Mesenchymal stem cell (in vitro differentiated cells and primary cell): ENCODE measurements at places on chromosomes 5 and 9.

DNA sequence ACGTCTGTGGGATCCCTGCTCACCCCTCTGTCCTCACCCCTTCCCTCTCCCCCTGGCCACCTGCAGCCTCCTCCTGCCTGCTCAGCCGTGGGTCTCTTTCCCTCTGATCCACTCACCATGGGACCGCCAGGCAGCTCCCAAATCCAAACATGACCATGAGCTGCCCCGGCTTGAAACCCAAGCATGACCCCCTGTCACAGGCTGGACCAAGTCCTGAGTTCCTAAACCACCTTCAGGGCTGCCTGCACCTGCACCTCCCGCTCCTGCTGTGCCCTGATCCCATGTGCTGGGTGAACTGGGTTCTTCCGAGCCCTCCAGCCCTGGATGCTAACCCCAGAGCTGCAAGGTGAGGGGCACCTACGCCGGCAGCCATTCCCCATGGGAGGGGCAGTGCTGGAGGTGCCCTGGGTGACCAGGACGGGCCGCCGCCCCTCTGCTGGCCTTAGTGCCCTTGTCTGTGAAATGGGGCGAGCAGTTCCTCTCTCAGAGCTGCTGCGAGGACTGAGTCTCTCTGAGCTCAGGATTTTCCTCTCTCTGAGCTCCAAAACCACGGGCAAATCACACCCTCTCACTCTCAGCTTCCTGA is 149.6 kb downstream of the GAPVD1 start:
- H3K4me1 ChIP-seq: peaks cover 14% of the 10 kb centered on the region
- H3K4me3 ChIP-seq: no peak overlapping the region
- H3K27ac ChIP-seq: no peak overlapping the region
- DNase-seq: no peak
- no peaks in the 10 kb centered on the region for H3K36me3 ChIP-seq

GRCh38 chr9:5582835-5583195 is 46.1 kb upstream of the RIC1 start:
- H3K36me3 ChIP-seq: no peaks in the 10 kb centered on the region
- peak overlapping the region; percentile 46 for H3K27ac ChIP-seq
- peak; percentile 70 for DNase-seq
- H3K4me1 ChIP-seq: peaks cover 5% of the 10 kb centered on the region

DNA sequence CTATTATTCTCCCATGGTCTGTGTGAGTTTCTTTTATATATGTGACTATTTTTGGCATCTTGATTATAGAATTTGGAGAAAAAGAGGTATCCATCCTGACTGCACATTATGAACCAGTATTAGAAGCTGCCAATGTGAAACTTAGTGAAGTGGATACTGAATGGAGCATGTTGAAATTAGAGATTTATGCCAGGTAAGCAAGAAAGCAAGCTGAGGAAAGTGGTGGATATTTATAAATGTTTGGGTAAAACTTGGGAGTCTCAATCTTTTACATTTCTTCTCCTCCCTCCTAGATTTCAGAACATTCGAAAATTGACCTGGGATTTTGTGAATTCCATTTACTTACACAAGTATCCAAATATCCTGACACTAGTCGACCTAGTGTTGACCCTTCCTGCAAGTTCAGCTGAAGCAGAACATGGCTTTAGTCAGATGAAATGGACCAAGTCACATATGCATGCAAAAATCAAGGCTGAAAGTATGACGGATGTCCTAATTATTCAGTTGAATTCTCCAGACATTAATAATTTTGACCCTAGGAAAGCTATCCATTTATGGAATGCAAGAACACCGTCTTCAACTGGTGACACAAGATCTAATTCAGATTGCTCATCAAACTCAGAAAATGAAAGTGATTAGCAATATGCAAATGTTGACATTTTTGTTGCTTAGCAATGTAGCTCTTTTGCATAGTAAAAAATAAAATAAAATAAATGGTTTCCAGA is 66.8 kb upstream of the IL7R start:
- no peaks in the 10 kb centered on the region for H3K4me1 ChIP-seq
- H3K27me3 ChIP-seq: no peaks in the 10 kb centered on the region
- H3K27ac ChIP-seq: no peak overlapping the region
- H3K36me3 ChIP-seq: no peaks in the 10 kb centered on the region

DNA sequence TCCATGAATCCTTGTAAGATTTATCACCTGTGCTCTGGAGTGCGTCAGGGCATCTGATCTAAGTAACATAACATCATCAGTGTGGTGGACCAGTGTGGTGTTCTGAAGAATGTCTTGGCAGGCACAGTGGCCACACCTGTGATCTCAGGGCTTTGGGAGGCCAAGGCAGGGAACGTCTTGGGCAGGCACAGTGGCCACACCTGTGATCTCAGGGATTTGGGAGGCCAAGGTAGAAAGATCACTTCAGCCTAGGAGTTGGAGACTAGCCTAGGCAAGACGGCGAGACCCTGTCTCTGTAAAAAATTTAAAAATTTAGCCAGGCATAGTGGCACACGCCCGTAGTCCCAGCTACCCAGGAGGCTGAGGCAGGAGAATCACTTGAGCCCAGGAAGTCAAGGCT is 185.5 kb downstream of the CACNA1B start:
- H3K4me3 ChIP-seq: no peak overlapping the region
- peaks cover 8% of the 10 kb centered on the region for H3K27me3 ChIP-seq
- H3K36me3 ChIP-seq: no peaks in the 10 kb centered on the region
- H3K27ac ChIP-seq: no peak overlapping the region

DNA sequence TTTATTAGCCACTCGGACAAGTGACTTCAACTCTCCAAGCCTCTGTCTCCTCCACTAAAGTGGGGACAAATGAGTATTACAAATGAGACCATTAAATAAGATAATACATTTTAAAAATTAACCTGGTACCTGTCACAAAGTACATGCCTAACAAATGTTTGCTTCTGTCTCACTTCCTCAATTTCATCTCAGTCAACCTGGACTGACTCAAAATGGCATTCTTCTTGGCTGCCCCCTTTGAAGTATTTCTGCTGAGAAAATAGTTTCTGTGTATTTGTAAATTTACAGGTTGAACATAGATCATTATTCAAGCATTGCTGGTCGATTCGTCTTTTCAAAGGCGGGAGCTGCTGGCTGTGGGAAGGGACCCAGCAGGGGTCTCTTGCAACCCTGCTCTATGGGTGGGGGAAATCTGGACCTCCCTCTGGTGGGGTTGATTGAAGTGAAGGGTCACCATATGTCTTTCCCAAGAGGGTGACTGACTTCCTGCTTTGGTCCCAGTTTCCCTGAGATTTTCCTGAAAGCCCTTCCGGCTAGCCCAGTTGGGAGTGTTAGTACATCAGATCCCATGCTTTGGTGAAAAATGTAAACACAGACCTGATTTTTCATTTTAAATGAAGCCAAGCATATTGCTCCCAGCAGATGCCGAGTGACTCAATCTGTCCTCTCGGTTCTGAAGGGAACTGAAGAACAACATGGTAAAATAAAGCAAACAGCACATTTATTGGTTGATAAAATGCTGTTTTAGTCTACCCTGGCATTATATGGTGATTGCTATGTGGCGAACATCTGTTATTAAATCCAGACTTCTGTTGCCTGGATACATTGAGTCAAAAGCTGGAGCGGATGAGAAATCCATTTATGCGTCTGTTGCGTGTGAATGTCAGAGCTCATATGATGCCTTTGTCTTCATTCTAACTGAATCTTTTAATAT is 73.0 kb downstream of the KCNIP1 start:
- H3K27ac ChIP-seq: no peak overlapping the region
- no peak overlapping the region for H3K4me3 ChIP-seq
- H3K36me3 ChIP-seq: peaks cover 6% of the 10 kb centered on the region
- H3K4me1 ChIP-seq: peaks cover 12% of the 10 kb centered on the region

- H3K36me3 ChIP-seq: peaks cover 14% of the 10 kb centered on the region
- no peaks in the 10 kb centered on the region for H3K27me3 ChIP-seq
- no peak overlapping the region for H3K4me3 ChIP-seq
- no peak for DNase-seq
- no peak overlapping the region for H3K27ac ChIP-seq
These were observed 22.4 kb downstream of the BOD1 start for GRCh38 chr5:173594061-173594460.

DNA sequence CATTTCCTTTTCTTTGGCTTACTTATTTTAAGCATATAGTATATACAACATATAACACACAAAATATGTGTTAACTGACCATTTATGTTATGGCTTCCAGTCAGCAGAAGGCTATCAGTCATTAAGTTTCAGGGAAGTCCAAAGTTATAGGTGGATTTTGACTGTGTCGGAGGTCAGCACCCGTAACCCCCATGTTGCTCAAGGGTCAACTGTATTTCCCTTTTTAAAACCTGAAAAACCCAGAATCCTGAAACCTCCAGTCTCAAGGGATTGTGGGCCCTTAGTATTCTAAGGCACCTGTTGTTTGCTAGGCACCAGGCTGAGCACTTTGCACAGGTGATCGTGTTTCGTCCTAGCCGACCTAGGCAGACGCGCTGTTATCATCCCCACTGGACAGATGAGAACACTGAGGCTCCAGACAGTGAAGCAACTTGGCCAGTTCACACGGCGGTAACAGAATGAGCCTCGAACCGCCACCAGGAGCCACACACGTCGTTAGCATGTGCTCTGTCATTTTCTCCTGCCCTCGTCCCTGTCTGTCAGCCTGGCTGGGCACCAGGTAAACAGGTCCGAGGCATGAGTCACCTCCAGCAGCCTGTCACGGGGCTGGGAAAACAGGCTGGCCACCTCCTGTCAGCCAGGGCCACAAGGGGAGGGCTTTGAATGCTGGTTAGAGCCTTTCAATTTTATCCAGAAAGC is 39.9 kb downstream of the DUSP1 start:
- peaks cover 34% of the 10 kb centered on the region for H3K4me1 ChIP-seq
- H3K27ac ChIP-seq: no peak overlapping the region
- H3K4me3 ChIP-seq: no peak overlapping the region

GRCh38 chr9:108445431-108446071 is 410.2 kb downstream of the ACTL7B start:
- no peak for DNase-seq
- H3K4me1 ChIP-seq: peaks cover 4% of the 10 kb centered on the region
- no peaks in the 10 kb centered on the region for H3K36me3 ChIP-seq
- no peaks in the 10 kb centered on the region for H3K27me3 ChIP-seq
- H3K27ac ChIP-seq: no peak overlapping the region
- H3K4me3 ChIP-seq: no peak overlapping the region

- H3K27me3 ChIP-seq: no peaks in the 10 kb centered on the region
- peak; percentile 6 for DNase-seq
- H3K27ac ChIP-seq: no peak overlapping the region
- peaks cover 3% of the 10 kb centered on the region for H3K4me1 ChIP-seq
- peak overlapping the region; percentile 15 for H3K4me3 ChIP-seq
These were observed 116.1 kb upstream of the BNC2 start for GRCh38 chr9:16986556-16986955.

GRCh38 chr9:121830441-121831140 is 179.2 kb downstream of the DAB2IP start:
- H3K27ac ChIP-seq: no peak overlapping the region
- H3K4me1 ChIP-seq: no peaks in the 10 kb centered on the region

- H3K36me3 ChIP-seq: no peaks in the 10 kb centered on the region
- H3K4me3 ChIP-seq: no peak overlapping the region
- DNase-seq: no peak
These were observed 95.2 kb downstream of the DEPDC1B start for GRCh38 chr5:60604771-60605170.

DNA sequence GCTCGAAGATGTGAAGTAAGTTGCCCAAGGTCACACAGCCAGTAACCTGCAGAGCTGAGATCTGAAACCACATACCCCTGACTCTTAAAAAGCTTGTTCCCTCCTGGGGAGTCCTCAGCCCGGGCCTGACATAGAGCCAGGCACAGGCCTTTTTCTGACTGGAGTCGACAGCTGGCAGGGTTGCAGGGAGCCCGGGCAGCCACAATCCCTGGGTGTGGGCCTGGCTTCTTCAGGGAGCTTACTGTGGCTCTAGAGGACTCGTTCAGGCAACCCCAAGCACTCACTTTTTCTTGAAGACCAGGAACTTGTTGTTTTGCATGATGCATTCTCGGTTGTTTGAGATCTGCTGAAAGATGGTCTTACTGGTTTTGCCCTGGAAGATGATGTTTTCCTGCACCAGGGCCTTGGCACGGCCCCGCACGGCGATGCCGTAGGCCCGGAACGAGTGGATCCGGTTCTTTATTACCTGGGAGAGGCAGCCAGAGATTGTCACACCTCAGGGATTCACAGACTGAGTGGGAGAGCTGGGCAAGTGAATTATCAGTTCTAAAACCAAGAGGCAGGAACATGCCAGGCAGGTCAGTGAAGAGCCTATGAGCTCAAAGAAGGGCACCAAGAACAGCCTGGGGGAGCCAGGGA is 30.0 kb downstream of the POLR1E start:
- no peak for DNase-seq
- no peak overlapping the region for H3K4me3 ChIP-seq
- H3K4me1 ChIP-seq: no peaks in the 10 kb centered on the region

- no peak overlapping the region for H3K4me3 ChIP-seq
- peaks cover 5% of the 10 kb centered on the region for H3K4me1 ChIP-seq
- no peaks in the 10 kb centered on the region for H3K27me3 ChIP-seq
- H3K36me3 ChIP-seq: no peaks in the 10 kb centered on the region
- peak; percentile 80 for DNase-seq
- H3K27ac ChIP-seq: peak overlapping the region; percentile 72
These were observed 149.6 kb downstream of the ZNF608 start for GRCh38 chr5:124596595-124597421.

- H3K4me3 ChIP-seq: no peak overlapping the region
- H3K4me1 ChIP-seq: no peaks in the 10 kb centered on the region
- peak; percentile 90 for DNase-seq
These were observed 23.8 kb downstream of the SVEP1 start for GRCh38 chr9:110555551-110556331.

DNA sequence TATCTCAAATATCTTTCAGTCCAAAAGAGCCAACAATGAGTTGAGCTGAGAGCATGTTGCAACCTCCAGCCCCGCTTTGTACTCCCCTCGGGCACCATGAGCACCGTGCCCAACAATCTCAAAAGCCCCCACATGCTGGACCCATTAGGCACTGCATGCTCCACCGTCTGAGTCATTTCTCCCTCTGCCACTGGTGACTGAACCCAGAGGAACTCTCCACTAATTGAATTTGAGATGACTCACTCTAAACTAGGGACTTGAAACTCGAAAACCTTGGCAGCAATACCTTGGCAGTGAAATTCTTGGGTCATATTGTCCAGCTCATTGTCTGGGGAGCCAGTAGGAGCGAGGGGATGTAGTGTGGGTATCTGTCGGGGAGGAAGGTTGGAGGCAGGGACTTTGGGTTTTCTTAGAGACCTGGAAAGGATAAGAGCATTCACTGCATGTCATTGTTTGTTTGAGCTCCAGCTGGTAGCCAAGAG is 49.9 kb upstream of the SLIT3 start:
- H3K36me3 ChIP-seq: no peaks in the 10 kb centered on the region
- H3K4me1 ChIP-seq: no peaks in the 10 kb centered on the region
- DNase-seq: peak; percentile 76

DNA sequence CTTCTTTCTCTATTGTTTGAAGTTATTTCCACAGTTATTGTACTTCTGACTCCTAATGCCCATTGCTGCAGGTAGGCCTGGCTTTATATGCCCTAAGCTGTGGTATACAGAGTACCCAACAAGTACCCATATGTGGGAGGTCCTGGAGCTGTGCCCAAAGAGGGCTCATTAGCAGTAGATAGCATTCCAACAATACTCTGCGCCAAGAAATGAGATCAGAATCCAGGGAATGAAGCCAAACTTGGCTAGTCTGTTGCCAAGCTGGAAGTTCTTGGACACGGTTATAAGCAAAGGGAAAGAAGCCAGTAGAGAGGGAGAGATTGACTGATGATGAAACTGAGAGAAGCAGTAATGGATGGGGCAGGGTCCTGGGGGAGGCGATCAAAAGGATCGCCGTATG is 29.7 kb upstream of the FAM169A start:
- no peaks in the 10 kb centered on the region for H3K27me3 ChIP-seq
- H3K4me3 ChIP-seq: peak overlapping the region; percentile 54
- DNase-seq: no peak
- no peaks in the 10 kb centered on the region for H3K36me3 ChIP-seq

- H3K36me3 ChIP-seq: no peaks in the 10 kb centered on the region
- no peak overlapping the region for H3K4me3 ChIP-seq
- no peak for DNase-seq
- H3K27ac ChIP-seq: no peak overlapping the region
- H3K27me3 ChIP-seq: peaks cover 13% of the 10 kb centered on the region
These were observed 201.3 kb upstream of the CLINT1 start for GRCh38 chr5:158060212-158060611.
